ENCODE measurements at places on chromosomes 7 and 10.

- no peak for DNase-seq
These were observed 1.0 kb upstream of the CROT start for GRCh38 chr7:87344446-87344845.

- no peak for DNase-seq
These were observed 89.3 kb upstream of the ARID5B start for GRCh38 chr10:61812052-61812721.

DNA sequence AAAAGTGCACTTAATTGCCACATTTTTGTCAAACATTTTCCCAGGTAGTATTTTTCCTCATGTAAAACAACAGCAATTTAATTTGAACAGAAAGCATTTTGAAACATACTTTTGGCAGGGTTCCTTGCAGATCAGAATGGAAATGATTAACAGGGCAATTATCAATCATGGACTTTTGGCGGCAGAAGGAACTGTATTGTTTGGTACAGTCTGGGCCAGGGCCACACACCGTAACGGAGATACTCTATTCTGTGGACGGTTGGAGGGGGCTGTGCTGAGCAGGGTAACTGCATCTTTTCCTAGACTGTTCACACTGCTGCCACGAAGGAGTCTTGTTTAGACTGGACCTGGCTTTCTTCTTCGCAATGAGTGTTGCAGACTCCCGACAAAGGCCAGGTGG, 62.3 kb downstream of the EGFR start:
- DNase-seq = no peak

- DNase-seq = no peak
These were observed 89.5 kb upstream of the LYZL1 start for GRCh38 chr10:29199339-29199738.

GRCh38 chr10:100508691-100509150, 10.9 kb downstream of the SEC31B start:
- peak; percentile 21 for DNase-seq

GRCh38 chr10:73893426-73893825, 17.5 kb upstream of the PLAU start:
- DNase-seq = no peak

DNA sequence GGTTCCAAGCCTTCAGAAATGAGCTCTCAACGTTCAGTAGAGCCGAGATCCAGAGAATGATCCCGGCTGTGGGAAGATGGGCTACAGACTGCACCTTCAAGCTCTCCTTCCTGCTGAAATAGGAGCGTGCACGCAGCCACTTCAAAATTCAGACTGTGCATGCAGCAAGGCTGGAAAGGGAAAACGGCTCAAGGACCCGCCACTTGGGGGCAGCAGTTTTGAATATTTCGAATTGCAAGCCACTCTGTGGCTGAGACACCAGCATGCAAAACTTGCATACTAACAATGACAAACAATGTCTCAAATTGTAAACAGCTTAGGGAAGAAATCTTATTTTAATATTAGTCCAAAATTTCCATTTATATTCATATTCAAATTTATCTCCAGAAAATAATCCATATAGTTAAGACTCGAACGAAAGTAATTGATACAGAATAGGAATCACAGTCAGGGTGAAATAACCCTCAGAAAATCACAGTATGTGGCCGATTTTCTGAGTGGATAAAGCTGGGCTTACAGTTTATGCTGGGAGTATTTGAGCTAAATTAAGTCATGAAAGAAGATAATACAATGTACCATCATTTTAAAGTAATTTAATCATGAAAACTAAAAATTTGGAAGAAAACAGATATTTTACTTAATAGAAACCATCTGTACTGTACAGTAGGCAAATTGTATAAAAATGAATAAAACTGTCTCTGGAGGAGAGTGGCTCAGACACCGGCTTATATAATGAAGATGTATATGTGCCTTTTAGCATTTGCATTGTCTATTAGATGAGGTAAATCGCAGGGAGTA, 137.9 kb upstream of the MKI67 start:
- DNase-seq = no peak

GRCh38 chr7:89238156-89238555, 442.6 kb upstream of the TEX47 start:
- no peak for DNase-seq

DNA sequence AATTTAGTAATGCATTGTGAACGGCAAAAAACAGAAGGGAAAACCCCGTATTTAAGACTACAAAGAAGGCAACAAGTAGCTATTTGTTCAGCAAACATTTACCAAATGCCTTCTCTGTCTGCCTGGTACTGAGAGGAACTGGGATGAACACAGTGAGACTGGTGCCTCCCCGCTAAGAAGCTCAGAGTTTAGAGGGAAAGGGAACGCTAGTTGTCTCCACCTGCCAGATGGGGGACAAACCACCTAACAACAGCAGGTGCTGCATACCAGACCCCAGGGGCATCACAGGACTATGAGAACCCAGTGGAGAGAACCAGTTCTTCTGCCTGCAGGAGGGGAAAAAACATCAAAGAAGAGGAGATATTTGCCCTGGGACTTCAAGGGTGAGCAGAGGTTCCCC, 147.1 kb downstream of the SLC25A13 start:
- DNase-seq = no peak

GRCh38 chr7:117248829-117249228, 74.0 kb downstream of the WNT2 start:
- DNase-seq = peak; percentile 18

GRCh38 chr7:148868378-148868674, 15.8 kb downstream of the EZH2 start:
- DNase-seq = no peak

DNA sequence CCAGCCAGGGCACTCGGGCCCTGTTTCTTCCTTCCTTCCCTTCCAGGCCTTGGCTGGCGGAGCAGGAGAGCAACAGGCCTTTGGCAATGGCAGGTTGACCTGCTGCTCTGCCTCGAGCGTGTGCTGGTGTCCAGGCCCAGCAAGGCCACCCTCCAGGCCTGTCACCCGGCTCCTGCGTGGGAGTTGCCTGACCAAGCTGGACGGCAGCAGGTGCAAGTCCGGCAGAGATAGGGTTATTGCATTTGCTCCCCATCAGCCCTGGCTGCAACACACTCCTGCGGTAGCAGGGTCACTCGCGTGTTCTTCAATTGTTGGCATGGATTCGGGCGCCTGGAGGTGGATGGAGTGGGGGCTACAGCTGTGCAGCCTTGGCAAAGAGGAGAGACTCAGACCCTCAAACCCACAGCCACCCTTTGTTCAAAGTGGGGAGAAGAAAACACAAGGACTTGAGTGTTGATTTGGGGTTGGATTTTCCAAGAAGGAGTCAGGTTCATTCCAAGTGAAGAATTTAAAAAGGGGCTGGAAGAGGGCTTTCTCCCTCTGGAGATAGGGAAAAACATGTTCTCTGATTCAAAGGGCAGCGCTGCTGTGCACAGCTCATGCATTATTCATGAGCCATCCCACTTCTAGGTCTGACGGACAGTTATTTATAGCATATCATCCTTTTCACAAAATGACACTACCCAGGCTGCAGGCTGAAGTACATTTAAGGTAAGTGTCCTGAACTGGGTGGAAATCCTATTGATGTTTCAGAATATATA, 64.2 kb upstream of the PITRM1 start:
- DNase-seq = no peak

All from brain pericyte (primary cell).